ENCODE measurements at places on chromosomes 16 and 17.

DNA sequence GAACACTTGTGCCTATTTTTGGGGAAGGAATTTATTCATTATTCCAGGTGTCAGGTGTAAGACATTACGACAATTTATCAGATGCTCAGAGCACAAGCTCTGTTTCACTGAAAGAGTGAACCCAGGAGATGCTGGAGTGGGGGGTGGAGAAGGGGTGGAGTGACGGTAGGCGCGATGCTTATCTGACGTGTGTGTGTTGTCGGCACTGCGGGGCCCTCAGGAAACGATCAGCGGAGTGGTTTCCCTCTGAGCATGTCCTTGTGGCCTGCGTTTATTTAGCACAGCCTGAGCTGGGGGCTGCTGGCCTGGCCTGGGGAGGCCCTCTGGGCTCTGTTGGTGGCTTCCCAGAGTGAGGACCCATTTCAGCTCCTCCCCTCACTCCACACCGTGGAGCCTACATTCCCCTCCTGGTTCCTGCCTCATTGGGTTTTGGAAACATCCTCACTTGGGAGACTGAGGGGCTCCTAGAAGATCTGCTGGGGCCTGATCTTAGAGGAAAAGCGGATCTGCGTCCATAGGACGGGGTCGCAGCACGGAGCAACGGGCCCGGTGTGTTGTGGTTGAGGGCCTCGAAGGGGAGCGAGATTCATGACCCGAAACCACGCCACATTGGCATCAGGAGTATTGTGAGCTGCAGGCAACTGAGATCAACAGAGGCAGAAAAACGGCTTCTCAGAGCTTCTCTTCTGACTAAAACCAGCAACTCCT lies 19.0 kb upstream of the GNG13 start:
- peak; percentile 44 for DNase-seq

- DNase-seq, result no peak
Measured at GRCh38 chr16:76428858-76429257, 151.7 kb downstream of the CNTNAP4 start.

- no peak for DNase-seq
Measured at GRCh38 chr17:12136646-12137045, 116.0 kb downstream of the MAP2K4 start.

DNA sequence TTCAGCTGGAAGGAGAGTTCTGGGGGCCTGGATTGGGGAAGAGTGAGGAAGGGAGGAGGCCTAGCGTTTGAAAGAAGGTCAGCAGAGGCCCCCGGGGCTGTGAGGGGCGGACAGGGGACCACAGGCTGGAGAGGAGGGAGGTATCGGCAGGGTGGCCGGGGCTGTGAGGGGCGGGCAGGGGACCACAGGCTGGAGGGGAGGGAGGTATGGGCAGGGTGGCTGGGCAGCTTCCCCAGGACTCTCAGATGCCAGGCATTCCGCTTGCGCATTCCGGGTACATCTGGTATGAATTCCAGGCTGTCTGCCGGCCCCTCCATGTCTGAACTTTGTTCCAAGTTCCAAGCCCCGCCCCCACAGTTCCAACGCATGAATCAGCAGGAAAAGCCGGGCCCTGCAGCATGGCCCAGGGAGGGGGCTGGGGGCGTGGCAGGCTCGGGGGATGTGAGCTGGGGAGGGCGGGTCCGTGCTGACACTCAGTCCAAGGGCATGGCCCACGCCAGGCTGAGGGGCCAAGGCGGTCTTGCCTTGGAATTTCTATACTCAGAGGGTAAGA lies 4.3 kb upstream of the TLCD2 start:
- no peak for DNase-seq

DNA sequence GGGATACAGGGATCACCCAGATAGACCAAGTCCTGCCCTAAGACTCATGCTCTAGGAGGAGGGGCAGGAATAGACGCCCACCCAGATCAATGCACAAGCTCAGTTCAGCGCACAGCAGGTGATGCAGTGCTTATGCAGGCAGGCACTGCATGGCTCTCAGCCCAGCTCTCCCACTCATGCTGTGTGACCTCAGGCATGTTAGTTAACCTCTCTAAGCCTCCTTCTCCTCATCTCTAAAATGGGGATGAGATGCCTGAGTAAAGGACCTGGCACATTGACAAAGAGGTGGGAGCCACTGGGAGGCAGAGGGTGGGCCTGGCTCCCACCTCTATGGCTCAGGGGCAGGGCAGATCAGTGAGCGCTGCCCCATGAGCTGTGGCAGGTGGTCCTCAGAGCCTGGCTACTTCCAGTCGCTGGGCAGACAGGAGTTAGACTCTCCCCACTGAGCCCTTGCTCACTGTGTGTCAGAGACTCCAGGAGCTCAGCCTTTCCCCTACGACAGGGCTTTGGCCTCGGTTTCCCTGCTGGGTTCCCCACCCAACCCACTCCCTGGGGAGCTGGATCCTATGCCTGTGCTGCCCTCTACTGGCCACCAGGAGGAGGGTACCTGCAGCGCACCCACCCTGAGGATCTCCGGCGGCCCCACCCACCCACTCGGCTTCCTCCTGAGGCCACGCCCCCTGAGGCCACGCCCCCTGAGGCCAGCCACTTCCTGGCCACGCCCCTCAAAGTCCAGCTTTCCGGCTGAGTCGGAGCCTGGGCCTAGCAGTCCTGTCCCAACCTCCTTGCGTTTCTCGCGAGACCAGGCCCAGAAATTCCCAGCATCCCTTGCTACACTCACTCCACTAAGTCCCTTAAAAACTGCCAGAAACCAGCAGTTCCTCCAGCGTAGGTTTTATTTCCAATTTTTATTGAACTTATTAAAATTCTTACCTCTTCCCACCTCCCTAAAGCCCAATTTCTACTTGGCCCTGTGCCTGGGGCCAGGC lies 196.1 kb downstream of the GSG1L start:
- peak; percentile 1 for DNase-seq

DNA sequence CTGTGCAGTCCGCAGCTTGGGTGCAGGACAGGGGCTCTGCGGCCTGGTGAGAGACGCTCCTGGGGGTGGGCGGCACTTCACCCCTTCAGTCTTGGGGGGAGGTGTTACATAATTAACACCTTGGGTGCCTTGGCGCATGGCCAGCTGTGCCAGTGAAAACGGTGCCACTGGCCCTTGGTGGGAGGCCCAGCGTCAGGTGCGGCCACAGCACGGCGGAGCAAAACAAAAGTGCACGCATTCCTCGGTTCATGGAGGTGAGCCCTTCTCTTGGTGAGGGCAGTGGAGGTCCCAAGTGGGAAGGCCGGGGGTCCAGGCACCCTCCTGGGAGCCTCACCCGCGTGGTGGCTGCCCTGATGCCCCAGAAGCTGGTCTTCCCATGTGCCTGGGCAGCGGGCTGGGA lies 89.8 kb downstream of the ENGASE start:
- no peak for DNase-seq

- DNase-seq, result no peak
Measured at GRCh38 chr17:11204991-11205390, 36.0 kb upstream of the SHISA6 start.

DNA sequence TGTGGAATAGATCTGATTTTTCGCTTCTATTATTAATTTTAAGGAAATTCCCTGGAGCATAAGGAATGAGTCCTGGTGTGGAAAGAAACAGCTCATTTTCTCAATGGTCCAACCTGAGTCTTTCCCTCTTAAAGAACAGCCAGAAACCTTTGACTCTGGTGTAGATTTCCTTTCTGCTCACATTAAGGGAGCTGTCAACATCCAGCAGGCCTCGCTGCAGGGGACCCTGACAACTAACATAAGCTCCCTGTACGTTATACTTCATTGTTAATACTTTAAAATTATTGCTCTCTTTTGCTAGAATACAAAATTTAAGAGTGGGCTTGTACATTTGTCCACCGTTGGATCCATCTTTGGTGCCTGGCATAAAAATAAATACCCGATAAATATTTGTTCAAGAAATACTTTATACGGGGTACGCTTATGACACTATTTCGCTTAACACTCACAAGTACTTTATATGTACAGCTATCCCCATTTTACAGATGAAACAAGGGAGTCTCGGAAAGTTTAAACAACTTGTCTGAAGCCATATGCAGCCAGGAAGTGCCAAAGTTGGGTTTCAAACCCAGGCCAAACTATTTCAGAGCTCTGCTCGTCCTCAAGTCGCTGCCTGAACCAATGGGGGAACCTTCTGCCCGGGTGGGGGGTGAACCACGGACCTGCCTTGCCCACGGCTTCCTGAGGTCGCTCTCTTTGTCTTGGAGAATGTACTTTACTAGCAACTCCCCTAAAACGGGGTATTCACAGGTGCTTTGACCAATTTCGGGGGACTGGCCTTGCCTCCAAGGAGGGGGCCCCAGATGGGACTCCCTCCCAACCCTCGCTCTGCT lies 611 bp downstream of the SMARCE1 start:
- peak; percentile 69 for DNase-seq

GRCh38 chr17:9286434-9286833 lies 265.1 kb downstream of the NTN1 start:
- DNase-seq, result no peak

Data from KG1 (cell line).